ENCODE measurements at places on chromosomes 6 and 20.

GRCh38 chr6:116335612-116336215, 35.0 kb upstream of the DSE start:
- no peak for DNase-seq

DNA sequence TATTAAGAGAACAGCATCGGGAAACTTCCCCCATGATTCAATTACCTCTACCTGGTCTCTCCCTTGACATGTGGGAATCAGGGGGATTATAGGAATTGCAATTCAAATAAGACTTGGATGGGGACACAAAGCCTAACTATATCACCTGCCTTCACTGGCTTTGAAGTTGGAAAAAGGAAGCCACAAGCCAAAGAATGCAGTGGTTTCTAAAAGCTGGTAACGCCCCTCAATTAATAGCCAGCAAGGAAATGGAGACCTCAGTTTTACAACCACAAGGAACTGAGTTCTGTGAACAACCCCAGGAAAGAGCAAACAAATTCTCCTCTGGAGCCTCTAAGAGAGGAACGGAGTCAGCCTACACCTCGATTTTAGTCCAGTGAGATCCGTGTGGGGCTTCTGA, 244.1 kb downstream of the TFAP2A start:
- no peak for DNase-seq

GRCh38 chr20:57653546-57653900, 33.3 kb upstream of the ZBP1 start:
- DNase-seq = no peak

DNA sequence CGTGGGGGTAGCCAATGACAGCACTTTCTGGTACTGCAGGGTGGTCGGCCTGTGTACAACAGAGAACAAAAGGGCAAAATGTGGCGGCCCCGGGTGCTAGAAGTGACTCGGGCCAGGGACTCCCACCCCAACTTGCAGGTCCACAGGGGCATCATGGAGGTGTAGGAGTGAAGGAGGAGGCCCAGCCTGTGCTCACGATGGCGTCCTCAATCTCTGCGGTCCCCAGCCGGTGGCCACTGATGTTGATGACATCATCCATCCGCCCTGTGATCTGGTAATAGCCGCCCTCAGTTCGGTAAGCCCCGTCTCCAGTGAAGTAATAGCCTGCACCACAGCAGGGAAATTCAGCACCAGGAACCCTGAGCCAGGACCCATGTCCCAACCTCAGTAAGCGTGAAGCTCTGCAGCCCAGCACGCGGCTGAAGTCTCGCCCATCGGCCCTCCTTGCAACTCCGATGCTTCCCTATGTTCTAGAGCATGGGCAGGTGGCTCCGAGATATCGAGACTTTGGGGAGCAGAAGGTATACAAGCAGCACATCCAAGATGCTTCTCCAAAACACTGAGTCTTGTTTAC, 20.2 kb upstream of the APMAP start:
- no peak for DNase-seq

DNA sequence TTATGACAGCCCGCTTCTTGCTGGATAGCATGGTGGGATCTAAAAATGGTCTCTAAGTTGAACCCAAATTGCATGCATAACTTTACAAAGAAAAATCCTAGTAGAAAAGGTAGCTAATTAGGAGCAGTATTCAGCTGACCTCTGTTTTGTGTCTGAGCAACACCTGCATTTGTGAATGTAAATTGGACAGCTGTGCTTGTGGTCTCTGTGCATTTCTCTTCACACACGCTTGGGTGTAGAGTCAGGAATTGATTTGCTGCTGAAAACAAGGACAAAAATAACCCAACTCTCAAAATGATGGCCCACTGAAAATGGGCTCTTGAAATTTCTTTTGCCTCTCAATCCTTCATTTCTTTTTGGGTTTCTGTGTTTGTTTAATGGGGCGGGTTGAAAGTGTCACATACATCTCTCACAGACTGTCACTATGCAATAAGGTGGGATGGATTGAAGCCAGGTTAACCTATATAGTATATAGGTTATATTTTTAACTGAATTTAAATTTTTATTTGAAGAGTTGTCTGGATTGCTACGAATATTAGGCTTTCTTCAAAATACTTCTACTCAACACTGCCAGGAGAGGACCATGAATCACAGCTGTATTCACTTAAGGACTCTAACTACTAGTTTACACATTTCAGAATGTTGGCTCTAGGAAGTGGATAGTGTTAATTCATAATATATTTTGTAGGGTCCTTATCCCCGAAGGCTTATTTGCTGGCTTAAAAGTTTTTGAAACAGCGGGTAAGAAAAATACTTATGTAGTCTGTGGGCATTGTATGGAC, 46.5 kb downstream of the SOBP start:
- DNase-seq = no peak

- no peak for DNase-seq
Observed at GRCh38 chr6:149891259-149891658, 6.7 kb downstream of the RAET1E start.

DNA sequence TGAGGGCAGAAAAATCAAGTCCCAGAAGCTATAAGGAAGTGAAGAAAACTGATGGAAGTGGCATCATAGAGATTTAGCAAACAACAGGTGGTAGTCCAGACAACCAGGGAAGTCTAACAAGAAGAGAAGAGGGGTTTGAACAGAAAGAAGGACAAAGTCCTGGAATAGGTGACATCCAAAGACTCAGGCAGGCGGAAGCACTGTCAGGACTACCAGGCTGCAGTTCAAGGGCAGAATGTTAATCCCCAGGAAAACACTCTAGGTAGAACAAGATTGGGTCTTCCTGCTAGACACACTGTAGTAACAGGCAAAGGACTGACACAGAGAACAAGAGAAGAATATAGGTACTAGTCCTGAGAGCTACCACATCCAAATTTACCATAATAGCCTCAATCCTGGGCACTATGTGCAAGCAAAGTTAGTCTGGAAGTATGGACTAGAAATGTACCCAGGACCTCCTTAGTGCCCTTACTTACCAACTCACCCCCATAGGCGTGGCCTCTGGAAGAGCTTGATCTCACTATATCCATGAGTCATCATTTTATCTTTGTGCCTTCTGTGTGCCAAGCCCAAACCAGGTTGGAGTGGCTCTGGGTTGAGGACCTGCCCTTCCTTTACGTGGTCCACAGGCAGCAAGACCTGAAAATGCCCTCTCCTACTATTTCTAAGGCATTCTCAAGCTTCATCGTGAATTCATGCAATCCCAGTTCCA, 2.2 kb upstream of the EPB41L2 start:
- no peak for DNase-seq

DNA sequence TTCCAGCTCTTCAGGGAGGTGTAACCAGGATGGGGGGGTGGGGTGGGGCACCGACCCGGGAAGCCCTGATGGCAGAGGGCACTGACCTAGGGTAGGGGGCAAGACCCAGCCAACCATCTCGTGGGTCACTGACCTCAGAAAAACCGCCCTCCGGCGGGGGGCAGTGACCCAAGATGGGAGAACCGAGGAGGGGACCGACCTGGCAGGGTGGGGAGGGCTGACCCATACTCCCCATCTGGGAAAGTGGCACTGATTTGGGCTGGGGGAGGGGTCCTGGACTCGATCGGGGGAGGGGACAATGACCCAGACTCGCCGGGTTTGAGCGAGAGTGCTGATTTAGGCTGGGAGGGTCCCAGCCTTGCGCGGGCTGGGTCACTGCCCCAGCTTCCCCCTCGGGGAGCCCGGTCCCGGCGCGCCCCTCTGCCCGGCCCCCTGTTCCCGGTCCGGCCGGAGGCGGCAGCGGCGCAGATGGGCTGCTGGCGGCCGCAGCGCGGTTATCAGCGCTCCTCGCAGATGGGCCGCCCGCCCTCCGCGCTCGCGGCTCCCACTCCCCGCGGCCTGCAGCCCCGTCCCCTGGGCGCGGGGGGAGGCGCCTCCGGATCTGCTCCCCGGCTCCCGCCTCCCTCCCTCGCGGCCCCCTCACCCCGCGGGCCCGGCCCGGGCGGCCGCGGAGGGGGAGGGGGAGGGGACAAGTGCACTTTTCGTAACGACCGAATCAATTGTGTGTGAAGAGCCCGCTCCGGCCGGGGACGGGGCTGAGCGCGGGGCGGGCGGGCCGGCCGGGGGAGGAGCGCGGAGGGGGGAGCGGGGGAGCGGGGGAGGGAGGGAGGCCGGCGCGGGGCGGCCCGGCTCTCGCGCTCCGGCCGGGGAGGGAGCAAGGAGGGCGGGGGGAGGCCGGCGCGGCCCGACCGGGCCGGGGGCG, 2.2 kb downstream of the NOL4L start:
- DNase-seq = no peak

DNA sequence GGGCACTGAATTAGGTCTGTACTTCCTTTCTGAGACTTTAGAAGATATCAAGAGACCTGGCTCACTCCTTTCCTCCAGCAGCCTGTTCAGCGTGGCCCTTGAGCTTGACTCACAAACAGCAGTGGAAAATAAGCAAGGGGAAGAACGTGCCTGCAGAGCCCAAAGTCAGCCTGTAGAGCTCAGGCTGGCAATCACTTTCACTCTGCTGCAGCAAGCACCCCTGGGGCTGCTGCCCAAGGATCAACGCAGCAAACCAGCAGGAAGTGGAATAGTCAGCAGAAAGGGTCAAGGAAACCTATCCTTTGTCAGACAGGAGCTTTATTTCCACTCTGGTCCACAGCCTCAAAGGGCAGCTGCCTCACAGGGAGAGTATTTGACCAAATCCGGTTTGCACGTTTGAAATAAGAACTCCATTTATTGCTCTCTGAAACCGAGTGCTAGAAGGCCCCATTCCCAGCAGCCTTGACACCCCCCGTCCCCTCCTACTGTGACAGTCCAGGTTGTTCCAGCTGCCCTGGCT, 77.4 kb downstream of the PRDM1 start:
- no peak for DNase-seq

DNA sequence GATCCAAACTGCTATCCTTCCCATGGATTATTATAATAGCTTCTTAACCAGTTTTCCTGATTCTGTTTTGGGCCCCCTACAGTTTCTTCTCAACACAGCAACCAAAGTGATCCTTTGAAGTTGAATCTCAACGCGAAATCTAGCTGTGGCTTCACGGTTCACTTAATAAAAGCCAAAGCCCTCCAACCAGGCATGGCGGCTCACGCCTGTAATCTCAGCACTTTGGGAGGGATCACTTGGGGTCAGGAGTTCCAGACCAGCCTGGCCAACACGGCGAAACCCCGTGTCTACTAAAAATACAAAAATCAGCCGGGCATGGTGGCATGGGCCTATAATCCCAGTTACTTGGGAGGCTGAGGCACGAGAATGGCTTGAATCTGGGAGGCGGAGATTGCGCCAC, 3.3 kb downstream of the RMND1 start:
- DNase-seq = no peak
